ENCODE measurements at places on chromosomes 7 and 10.

DNA sequence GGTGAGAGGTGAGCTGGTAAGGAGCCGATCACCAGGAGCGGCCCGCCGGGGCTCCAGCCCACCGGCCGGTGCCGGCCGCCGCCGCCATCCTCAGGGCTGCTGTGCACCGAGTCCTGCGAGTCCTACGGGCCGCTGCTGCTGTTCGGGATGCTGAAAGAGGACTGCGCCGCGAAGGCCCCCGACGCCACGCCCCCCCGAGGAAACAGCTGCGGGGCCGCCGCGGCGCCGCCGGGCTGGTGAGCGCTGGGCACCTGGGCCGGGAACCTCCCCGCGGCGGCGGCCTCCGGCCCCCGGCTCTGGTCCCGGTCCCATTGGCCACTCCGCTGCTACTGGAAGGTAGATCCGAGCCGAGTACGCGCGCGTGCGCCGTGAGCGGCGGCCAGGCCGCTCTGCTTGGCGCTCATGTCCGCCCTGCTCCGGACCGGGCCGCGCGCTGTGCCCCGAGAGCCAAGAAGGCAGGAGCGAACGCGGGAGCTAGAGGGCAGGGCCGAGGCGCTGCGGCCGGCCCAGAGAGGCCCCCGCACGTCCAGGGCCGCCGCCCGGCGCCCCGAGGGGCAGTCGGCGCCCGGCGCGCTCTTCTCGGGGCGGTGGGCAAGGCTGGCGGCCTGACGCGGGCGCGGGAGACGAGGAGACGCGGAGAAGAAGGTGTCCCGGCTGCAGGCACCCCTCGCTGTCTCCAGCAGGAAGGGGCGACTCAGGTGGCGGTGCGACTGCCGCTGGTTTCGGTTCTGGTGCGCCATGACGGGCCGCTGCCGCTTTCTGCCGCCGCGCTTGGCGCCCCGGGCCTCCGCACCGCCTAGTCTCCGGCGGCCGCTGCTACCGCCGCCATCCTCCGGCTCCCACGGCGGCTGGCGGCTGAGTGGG lies 121.3 kb upstream of the WIPF3 start:
- peak; percentile 8 for DNase-seq

DNA sequence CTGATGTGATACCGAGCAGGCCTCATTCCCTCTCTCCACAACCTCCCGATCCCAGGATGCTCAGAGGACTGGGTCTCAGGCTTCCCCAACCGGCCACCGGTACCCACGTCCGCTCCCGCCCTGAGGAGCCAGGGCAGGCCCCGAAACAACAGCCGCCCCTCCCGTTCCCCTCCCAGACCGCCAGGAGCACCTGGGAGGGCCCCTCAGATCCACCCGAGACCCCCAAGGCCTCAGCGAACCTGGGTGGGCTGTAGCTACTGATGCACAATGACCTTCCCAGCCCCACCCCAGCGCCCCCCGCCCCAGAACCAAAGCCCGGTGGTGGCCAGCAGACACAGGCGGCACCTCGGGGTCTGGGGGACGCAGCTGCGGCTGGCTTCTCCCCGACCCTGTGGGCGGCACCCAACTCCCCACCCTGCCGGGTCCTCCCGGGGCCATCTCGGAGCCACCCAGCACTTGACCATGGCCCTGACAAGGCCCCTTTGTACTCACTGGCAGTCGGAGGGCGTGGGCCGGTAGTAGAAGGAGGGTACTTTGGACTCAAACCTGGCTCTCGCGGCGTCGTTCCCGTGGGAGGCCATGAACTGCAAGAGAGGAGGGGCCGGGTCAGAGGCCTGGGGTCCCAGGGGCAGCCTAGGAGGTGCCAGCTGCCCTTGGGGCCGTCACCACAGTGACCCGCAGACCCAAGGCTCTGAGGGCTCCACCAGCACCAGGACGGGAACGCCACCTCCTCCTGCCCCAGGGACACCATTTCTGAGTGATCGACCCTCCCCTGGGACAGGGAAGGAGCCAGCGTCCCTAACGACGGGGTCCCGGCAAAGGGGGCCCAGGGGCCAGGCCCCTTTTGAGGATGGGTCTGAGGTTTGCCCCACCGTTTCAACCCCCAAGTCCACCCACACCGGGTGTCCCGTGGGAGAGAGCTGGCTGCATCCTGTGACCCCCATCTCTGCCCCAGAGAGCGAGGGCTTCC lies 28.1 kb downstream of the ADAP1 start:
- DNase-seq, result no peak

GRCh38 chr7:33428415-33428814 lies 299.1 kb downstream of the BBS9 start:
- DNase-seq, result no peak

- no peak for DNase-seq
Measured at GRCh38 chr10:48383393-48383792, 76.9 kb downstream of the MAPK8 start.

GRCh38 chr7:134919240-134919641 lies 67.1 kb upstream of the AGBL3 start:
- DNase-seq, result no peak

DNA sequence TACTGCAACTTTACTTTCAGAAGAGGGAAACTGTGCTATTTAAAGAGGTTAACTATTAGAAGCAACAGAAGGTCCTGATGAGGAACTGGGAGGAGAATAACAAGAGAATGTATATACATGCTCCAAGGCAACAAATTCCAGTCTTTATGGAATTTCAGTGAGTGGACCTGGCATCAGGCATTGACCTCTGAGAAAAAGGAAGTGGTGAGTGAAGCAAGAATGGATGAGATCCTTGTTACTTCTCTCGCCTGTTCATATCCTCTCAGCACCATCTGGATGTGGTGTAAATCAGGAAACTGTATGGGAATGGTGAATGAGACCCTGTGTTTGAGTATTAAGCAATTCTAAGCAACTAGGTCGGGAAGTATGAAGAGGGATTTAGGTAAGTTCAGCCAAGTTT lies 30.3 kb upstream of the KBTBD2 start:
- DNase-seq, result no peak

DNA sequence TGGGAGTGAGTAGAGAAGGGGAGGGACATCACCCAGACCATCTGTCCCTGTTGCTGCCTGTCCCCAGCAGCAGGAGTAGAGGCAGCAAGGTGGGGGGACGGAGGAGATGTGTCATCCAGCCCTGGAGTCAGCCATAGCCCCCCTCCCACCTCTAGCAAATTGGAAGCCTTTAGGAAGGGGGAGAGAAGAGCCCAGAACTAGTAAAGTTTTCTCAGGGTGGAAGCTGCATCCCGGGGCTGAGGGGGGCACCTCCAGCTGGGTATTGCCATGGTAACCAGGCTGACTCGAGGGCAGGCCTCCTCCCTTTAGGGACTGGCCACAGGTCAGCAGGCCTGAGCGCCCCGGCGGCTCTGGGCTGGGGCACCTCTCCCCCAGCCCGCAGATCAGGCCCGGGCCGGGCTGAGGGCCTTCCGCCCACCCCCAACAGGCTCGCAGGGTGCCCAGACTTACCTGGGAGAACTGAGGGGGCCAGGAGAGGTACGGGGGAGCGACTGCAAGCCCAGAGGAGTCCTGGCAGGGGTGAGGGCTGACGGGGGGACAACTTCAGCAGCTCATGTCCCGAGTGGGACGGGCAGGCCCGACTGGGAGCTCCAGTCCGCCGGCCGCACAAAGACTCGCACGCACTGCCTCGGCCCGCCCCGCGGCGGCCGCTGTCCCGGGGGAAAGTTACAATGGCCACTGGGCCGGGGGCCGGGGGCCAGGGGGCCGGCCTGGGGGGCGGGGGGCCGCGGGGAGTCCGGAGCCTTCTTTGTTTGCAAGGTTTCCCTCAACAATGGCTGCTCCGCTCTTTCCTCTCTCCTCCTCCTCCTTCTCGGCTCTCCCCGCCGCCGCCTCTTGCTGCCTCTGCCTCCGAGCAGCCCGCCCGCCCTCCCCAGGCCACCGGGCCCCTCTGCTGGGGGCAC lies 6.0 kb downstream of the LDB1 start:
- no peak for DNase-seq

DNA sequence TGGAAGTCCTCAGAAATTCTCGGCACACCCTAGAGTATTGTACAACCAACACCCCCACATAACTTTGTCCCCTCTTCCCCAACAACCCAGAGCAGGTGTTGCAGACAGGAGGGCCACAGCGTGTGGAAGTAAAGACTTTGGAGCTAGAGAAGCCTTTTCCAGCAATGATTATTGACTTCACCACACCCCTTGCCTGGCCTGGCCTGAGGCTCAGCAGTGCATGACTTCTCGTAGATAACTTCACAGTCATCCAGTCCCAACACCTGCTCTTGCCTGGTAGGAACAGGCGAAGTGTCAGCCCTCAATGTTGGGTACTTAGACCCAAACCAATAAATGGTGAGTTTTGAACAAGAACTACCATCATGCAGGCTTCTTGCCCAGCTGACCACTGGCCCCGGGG lies 36.7 kb downstream of the GOT1 start:
- no peak for DNase-seq

DNA sequence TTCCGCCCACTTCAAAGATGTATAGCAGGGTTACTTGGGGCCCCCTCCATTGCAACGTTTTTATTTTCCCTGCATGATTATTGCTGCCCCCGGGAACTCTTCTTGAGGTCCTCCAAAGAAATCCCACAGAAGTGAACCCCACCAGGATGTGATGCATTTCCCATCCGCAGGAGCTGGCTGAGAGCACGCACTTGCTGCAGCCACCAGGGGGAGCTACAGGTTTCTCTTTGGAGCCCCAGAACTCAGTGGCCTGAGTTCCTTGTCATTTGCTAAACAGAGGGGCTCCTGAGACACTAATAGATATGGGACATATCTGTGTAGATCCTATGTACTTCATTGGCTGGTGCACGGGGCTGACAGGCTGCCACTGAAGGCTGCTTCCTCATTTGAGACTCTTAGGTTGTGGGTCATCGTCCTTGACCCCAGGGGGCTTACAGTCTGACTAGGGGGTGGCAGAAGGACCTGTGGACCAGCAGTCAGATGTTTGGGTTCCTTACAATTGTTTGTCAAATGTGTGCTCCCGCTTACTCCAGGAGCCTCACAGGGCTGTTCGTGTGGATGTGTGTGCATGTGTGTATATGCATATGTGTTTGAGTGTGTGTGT lies 52.3 kb upstream of the ENO4 start:
- DNase-seq, result peak; percentile 53

GRCh38 chr10:15491856-15492642 lies 121.0 kb upstream of the FAM171A1 start:
- DNase-seq, result no peak

DNA sequence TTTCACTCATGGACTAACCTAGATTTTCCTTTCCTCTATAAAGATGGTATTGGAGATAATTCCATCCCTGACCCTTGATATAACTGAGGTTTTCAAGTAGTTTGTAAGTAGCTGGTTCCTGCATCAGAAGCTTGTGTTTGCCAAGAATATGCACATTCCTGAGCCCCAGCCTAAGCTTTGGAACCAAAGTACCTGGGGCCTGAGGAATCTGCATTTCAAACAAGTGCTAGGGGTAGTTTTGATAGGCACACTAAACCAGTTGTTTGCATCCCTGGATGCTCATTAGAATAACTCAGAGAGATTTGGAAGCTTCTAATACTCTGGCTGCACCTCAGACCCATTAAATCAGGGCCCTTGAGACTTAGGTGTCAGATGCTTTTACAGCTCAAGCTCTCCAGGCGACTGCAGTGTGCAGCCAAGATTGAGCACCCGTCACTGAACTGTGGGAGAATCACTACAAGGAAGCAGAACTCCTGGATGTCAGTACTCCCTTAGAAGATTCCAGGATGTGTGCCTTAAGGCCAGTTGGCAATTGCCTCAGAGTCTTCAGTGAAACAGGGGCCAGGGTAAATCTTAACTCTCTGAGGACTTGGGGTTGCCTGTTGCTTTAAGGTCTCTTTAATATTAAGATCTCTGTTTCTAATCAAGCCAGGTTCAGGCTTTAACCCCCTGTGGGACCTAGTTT lies 565.0 kb downstream of the REEP3 start:
- DNase-seq, result no peak

DNA sequence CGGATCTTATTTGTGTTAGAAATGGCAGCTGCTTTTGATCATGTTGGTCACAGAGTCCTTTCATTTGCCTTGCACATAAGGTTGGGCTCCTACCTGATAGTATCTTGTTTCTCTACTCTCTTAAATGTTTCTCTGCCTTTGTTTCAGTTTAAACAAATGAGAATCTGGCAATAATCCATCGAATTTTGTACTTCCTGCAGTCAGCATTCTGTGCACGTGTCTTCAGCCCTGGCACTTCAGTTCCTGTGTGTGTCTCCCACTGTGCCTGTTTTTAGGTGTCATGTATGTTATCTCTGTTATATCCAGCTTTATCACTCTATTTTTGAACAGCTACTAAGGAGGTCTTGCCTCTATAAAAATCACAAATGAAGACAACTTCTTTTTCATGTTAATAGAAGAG lies 28.4 kb upstream of the PTER start:
- DNase-seq, result no peak

DNA sequence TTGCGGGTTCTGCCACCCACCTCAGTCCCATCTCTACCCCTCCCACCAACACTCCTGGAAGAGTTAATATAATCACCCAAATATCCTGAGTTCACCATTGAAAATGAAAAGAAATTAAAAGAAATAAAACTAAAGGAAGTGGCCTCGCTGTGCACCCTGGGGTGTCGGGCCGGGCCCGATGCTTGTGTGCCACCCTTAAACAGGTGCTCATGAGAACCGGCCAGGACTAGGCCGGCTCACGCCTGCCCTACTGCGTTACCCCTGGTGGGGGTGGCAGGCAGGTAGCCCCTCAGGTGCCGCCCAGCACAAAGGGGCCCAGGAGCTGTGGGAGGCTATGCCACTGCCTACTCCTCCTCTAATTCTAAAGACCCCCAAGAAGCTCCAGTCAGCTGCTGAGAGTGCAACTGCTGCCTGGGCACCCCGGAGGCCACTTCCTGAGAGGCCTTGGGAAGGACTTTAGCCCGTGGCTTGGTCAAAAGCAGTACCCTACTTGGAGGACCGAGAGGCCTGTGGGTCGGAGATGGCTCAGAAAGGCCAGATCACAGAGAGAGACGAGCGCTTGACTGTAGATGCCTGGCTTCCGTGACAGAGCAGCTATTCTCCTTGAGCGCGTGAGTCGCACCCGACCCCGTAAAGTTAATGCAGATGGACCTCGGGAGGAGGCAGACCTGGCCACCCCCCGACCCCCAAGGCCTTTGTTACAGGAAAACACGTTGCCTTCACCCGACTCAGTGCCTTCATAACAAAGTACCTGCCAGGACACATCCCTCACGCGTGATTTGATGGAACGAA lies 51.0 kb upstream of the PPP2R2D start:
- DNase-seq, result no peak

- no peak for DNase-seq
Measured at GRCh38 chr7:86949052-86949778, 110.2 kb downstream of the ELAPOR2 start.

DNA sequence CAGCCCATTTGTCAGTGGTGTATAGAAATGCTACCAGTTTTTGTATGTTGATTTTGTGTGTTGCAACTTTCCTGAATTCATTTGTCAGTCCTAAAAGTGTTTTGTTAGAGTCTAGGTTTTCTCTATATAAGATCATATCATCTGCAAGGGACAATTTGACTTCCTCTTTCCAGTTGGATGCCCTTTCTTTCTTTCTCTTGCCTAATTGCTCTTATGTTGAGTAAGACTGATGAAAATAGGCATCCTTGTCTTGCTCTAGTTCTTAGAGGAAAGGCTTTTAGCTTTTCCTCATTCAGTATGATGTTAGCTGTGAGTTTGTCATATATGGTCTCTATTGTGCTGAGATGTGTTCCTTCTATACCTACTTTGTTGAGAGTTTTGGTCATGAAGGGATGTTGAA lies 161.7 kb upstream of the TPK1 start:
- DNase-seq, result no peak

Measured in T-cell (primary cell).